ENCODE measurements at places on chromosomes 2 and 18. TPM values are rescaled to one million over a fixed set of nuclear protein-coding genes. Genes with fewer than 3 reads are reported as not detected.

DNPEP gene
- total RNA-seq: 67.4 TPM

C1QL2 gene
- not detected for total RNA-seq

CHRNG gene
- total RNA-seq: not detected

MBP gene
- total RNA-seq: 1.3 TPM

CROCC2 gene
- not detected for total RNA-seq

PLGLB1 gene
- total RNA-seq: 0.92 TPM

RAB6C gene
- not detected for total RNA-seq

PID1 gene
- not detected for total RNA-seq

ABCB11 gene
- total RNA-seq: not detected

PTH2R gene
- not detected for total RNA-seq

ACVR1C gene
- not detected for total RNA-seq

FEV gene
- total RNA-seq: not detected

- DNase-seq: no peak
Observed at GRCh38 chr2:223945755-223946154, 620 bp upstream of the WDFY1 start.

- no peak for DNase-seq
Observed at GRCh38 chr2:113741091-113741490, 15.4 kb downstream of the SLC35F5 start.

GRCh38 chr2:101476605-101477208 lies 1.8 kb upstream of the RFX8 start:
- no peak for DNase-seq

GRCh38 chr18:74544898-74545297 lies 10.6 kb downstream of the CNDP1 start:
- no peak for DNase-seq

DNA sequence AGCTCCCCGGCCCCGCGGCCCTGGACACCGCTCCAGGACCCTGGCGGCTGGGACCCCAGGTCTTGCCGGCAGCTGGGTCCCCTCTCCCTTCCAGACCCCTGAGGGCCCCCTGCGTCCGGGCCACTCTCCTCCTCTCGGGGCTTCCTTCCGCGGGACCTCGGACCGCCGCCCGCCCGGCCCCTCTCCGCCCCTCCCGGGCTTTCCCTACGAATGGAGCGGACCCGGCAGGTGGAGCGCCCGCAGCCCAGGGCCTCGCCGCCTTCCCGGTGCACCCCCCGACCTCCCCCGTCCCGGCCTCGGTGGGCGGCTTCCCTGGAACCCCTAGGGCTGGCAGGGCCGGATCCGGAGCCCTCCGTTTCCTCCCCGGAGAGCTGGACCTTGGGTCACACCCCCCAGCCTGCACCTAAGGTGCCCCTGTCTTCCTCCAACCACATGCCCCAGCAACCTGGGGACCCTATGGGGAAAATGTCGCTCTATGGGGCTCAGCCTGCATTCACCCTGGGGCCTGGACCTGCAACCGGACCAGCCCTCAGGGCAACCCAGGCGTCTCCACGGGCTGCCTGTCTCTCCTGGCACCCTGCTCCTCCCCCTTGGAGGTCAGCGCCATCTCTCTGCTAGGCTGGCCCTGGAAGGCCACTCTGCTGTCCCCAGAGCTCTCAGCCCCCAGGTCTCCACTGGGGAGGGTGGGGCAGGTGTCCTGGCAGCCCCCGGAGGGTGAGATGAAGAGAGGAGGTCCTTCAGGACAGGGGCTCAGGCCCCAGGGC lies 730 bp downstream of the B3GNT7 start:
- no peak for DNase-seq

- no peak for DNase-seq
Observed at GRCh38 chr2:227430639-227431038, 41.3 kb upstream of the AGFG1 start.

DNA sequence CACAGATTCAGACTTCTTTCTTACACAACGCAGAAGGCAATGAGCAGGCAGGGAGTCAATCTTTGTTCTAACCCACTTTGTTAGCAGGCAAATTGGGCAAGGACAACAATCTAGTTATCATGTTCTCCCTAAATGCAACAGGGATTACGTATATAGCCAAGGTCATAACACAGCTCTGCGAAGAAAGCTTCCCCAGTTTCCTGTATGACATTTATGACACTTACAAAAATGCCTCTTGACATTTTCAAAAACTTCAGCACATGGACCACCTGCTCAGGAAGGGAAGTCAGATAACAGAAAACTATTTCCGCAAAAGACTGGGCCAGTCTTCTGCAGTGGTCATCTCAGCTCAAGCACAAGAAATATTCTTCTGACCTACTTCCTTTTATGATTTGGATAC lies 106.1 kb downstream of the IRS1 start:
- no peak for DNase-seq

- DNase-seq: no peak
Observed at GRCh38 chr2:212998626-212999359, 152.6 kb downstream of the IKZF2 start.

GRCh38 chr2:20594957-20595356 lies 55.9 kb downstream of the HS1BP3 start:
- no peak for DNase-seq

GRCh38 chr2:121189011-121189410 lies 96.0 kb downstream of the TFCP2L1 start:
- no peak for DNase-seq
